ENCODE measurements at places on chromosomes 16 and 17.
A peak's percentile ranks its signal among the peaks of the same experiment; 100 is the strongest.

- DNase-seq = peak; percentile 31
These were observed 10.7 kb upstream of the MEAK7 start for GRCh38 chr16:84514874-84515835.

- no peak for DNase-seq
These were observed 18.4 kb downstream of the MAP1LC3B start for GRCh38 chr16:87410530-87410929.

DNA sequence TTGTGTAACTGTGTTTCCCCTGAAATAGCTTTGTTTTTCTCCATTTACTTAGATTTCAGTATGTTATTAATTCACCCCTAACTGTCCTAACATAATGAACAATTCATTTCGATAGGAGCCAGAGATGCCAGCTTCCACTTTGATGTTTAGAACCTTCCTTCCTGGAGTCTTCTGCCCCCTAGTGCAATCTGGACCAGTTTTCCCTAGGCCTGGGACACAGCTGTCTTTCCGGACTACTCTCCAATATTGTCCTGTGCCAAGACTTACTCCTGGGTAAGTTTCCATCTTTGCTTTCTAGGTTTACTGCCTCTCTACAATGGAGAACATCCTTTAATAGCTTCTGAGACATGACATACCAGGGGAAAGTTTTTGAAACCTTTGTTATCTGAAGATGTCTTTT is 12.8 kb downstream of the RECQL5 start:
- DNase-seq = no peak

DNA sequence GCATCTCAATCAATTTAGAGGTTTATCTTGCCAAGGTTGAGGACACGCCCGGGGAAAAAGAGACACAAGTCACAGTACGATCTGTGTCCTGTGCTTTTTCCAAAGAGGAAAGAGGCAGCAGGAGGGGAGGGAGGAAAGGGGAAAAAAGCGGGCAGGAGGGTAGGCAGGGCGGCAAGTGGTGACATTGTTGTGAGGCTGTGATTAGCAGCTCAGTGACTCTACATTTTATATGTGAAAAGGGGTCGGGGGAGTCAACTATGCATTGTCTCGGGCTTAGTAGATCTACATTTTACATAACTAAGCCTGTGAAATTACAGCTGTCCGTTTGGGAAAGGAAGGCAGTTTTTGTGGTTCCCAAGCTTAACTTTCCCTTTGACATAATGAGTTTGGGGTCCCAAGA is 22.2 kb upstream of the RIPOR1 start:
- DNase-seq = no peak

- no peak for DNase-seq
These were observed 87.0 kb downstream of the MGAT5B start for GRCh38 chr17:76955191-76955590.
